Vagina (tissue), 2 donors: ENCODE measurements at places on chromosomes 2 and 18.
A peak's percentile ranks its signal among the peaks of the same experiment; 100 is the strongest.

- DNase-seq, result no peak
These were observed 272.9 kb downstream of the TGIF1 start for GRCh38 chr18:3722649-3723433.

DNA sequence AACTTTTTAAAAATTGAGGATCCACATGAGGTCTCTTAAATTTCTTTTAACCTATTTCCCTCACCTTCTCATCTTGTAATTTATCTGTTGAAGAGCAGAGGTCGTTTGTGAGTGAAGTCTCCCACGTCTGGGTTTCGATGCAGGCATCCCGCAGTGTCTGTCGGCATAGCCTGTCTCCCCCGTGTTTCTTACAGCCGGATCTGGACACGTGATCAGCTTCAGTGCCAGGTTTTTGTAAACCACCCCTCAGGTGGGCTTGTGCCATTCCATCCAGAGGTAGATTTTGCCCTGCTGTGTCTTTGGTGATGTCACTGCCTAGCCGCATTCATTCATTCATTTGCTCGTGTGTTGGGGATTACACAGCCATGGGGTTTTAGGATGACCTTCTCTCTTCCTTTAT, 16.2 kb downstream of the AQP12A start:
- DNase-seq, result no peak

DNA sequence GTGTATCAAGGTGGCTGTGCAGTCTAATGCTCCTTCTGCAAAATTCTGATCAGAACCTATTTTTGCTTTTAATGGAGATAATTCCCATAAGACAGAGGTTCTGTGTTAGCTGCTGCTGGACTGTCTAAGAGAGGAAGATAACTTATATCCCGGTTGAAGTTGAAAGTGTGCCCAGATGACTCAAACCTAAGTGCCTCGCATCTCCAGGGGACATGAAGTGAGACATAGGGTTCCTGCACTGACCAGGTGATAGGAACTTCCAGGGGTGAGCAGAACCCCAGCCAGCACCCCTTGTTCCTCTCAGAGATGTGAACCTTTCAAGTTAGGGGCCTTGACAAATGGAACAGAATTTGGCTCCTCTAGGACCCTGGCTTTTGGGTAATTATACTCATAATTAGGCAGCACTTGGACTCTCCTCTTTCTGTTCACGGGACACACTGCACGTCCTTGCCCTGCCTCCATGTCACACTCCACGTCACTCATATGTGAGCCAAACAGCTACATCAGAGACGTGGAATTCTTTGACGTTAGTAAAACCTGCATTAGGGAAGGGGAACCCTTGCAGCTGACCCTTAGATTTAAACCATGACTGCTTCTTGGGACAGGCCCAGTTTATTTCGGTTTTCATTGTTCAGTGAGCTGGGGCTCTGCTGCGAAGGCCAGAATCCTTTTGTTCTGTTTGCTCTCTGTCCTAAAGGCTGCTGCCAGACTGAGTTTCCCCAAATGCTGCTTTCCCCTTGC, 104.5 kb upstream of the ALPP start:
- DNase-seq, result no peak

DNA sequence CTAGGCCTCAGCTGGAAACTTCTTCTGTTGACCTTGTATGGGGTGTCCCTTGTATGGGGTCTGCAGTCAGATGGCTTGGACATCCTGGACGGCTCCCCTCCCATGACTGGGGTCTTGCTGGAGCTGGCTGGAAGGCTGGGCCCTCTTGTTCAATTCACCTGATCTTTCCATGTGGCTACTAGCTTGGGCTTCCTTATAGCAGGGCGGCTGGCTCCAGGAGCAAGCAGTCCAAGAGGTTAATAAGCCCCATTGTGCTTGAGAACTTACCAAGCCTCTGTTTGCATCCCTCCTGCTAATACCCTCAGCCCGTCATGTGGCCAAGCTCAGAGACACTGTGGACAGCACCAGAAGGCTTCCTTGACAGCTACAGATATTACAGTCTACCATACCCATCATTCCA, 111.6 kb upstream of the NPAS2 start:
- DNase-seq, result peak; percentile 44

DNA sequence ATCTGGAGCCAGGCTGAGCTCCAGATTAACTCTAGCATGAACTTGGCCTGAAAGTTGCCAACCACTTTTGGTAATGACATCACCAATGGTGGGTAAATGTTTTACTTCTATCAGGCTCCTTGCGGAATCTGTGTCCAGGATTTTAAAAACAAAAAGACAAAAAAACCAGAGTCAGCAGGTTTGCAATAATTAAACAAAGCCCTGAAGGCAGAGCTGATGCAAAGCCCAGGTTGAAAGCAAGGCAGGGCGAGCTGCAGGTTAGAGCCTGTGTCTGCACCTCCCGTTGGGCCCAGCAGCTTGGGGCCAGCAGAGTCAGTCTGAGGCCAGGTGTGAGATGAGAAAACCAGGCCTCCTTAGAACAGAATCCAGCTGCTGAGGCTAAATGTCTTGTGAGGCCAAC, 29.1 kb upstream of the ALK start:
- DNase-seq, result no peak

GRCh38 chr2:240364582-240364960, 70.9 kb upstream of the GPC1 start:
- DNase-seq, result no peak

GRCh38 chr2:68766376-68766845, 31.8 kb downstream of the ARHGAP25 start:
- DNase-seq, result no peak

- no peak for DNase-seq
These were observed 308.9 kb downstream of the ETAA1 start for GRCh38 chr2:67706082-67706481.

DNA sequence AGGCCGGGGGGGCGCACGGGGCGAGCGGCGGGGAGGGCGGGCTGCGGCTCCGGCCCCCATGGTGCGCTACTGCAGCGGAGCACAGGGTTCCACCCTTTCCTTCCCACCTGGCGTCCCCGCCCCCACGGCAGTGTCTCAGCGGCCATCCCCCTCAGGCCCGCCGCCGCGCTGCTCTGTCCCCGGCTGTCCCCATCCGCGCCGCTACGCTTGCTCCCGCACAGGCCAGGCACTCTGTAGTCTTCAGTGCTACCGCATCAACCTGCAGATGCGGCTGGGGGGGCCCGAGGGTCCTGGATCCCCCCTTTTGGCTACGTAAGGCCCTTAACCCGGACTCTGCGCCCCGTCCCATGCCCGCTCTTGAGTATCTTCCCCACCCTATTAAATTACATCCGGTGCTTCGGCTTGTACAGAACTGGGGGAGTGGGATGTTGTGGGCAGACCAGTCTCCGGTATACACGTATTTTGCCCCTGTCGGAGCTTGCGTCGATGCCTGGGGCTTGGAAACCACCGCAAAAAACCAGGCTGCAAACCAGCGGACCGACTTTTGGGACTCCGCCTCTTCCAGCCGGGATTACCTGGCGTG, 598 bp upstream of the WBP1 start:
- DNase-seq, result no peak

GRCh38 chr2:112725545-112726457, 5.0 kb downstream of the NT5DC4 start:
- DNase-seq, result no peak

GRCh38 chr18:49726675-49726963, 86.7 kb downstream of the ACAA2 start:
- DNase-seq, result no peak

DNA sequence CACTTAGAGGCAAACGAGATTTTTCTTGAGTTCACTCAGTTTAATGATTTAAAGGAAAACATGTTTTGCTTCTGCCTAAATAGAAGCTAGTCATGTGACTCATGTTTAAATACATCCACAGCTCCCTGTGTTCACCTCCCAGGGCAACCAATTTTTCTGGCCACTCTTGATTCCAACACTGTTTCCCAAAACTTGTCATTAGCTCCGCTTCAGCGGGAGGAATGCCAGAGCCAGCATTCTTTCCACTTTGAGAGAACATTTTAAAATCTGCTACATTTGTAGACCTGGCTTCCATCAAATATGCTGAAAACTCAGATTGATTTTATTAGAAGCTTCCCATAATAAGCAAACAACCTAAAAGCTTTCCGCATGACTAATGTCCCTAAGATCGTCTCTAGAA, 2.8 kb upstream of the CYS1 start:
- DNase-seq, result no peak

GRCh38 chr18:4878480-4878879, 318.6 kb downstream of the AKAIN1 start:
- no peak for DNase-seq

DNA sequence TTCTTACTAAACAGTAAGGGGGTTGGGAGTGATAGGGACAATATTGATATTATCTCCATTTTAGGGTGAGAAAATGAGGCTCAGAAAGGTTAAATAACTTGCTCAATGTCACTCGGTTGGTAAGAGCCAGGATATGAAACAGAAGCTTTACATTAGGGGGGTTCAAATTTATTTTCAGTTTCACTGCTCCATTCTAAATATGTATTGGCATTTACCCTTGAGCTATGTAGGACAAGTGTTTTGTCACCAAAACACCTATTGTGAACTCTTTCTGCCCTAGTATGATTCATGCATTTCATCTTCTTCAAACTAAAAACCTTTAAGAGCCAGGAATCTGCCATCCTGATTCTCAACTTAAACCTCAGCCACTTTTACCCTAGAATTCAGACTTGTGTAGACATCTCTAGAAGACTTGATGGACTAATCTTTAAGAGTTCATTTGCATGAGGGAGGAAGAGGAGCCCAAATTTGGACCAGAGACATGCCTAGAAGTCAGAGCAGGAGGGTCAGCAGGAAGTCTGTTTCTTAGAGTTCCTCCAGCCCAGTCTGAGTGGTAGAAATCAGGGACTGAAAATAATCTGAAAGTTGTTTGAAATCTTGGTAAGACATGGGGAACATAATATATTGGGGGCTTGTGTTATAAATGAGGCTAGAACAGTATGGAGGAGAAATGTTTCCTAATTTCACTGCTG, 129.4 kb upstream of the ATP5MC3 start:
- DNase-seq, result no peak

- DNase-seq, result no peak
These were observed 61.9 kb downstream of the XRCC5 start for GRCh38 chr2:216171011-216171410.

DNA sequence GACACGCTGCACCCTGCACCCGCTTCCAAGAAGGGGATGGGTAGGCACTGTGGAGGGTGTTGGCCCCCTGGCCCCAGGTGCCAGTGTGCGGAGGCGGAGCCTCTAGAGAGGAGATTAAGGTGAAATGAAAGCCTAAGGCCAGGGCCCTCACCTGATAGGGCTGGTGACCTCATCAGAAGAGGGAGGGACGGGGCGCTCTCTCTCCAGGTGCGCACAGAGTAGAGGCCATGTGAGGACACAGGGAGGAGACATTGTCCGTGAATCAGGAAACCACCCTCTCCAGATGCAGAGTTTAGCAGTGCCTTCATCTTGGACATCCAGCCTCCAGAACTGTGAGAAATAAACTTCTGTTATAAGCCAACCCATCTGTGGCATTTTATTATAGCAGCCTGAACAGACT, 62.3 kb downstream of the PSMG2 start:
- no peak for DNase-seq
